Uterus (tissue), 4 donors: ENCODE measurements at places on chromosomes 7 and 10. TPM values are rescaled to one million over a fixed set of nuclear protein-coding genes. Genes with fewer than 3 reads are reported as not detected.

GRCh38 chr10:4241724-4242345, 456.8 kb upstream of the KLF6 start:
- H3K27me3 ChIP-seq: no peaks in the 10 kb centered on the region
- peak; percentile 54 for DNase-seq
- peak overlapping the region; percentile 11 for H3K4me3 ChIP-seq

SLC39A12 gene
- total RNA-seq: not detected

SSMEM1 gene
- not detected for total RNA-seq

DNA sequence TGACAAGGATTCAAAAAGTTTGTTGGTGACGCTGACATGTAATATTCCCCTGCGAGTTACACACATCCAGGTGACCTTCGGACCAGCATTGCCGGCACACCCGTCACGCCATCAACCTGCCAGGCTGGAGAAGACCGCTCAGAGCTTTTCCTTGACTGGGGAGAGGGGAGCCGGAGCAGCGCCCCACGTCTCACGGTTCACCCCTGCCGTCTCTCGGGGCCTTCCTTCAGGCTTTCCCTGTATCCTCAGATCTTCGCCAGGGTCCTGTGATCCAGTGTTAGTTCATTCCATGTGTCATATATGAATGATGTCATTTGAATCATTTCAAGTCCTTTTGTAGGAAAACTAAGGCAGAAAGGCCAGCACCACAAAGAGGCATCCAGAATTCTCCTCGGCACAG, 127.8 kb downstream of the MGMT start:
- no peaks in the 10 kb centered on the region for H3K36me3 ChIP-seq
- no peak for DNase-seq
- no peaks in the 10 kb centered on the region for H3K4me1 ChIP-seq
- H3K4me3 ChIP-seq: no peak overlapping the region
- H3K27me3 ChIP-seq: no peaks in the 10 kb centered on the region

DNA sequence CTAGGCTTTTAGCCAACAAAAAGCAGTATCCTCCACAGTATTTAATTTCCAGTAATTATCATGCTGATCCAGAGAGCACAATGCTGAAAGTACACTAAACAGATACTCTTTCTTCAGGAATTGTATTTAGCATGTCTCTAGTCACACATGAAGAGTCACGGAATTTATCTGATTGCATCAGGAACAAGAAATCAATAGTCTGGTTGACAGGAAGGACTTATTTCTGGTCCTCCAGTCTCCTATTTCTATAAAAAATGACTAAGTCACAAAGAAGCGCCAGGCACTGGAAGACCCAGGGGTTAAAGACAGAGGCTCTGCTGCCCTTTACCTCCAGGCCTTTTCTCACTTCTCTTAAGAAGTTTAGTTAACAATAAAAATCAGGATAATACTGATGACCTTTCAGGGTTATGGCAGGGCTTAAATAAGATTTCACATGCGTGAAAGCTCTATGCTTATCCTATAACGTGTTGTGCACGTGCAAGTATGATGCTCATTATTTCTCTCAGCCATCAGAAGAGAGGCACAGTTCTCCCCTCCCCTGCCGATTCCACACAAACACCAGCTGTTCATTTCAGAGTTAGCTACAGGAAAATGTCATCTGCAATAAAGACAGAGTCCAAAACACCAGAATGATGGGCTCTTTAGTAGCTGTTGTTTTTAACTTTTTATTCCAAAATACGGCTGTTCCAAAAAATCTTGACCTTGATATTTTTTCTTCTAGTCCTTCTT, 36.9 kb downstream of the SLC26A4 start:
- H3K36me3 ChIP-seq: no peaks in the 10 kb centered on the region
- no peaks in the 10 kb centered on the region for H3K4me1 ChIP-seq
- peak overlapping the region; percentile 6 for H3K27ac ChIP-seq

DNA sequence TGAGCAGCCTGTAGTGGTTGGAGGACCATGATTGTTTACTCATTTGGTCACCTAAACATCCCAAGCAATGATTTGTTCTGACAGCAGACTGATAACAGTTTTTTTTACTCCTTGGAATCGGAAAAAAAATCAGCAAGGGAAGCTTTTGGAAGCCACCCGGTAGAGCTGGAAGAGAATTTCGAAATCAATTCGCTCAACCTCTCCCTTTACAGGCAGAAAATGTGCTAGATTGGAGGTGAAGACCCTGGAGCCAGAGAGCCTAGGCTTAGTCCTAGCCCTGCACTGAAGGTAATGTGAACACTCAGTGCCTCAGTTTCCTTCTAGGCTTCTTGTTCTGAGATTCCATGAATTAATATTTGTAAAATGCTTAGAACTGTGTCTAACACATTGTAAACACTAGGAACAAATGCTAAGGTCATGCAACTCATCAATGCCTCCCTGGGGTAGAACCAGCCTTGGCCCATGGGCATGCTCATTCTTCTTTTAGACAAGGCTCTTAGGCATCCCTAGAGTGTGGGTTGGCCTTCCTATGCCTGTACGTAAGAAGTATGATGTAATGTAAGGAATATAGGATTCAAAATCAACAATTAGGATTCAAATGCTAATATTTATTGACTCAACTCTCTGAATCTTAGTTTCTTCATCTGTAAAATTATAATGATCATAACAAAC, 52.7 kb downstream of the MET start:
- no peak overlapping the region for H3K4me3 ChIP-seq
- H3K4me1 ChIP-seq: no peaks in the 10 kb centered on the region
- H3K27me3 ChIP-seq: no peaks in the 10 kb centered on the region
- H3K36me3 ChIP-seq: no peaks in the 10 kb centered on the region
- no peak overlapping the region for H3K27ac ChIP-seq

DNA sequence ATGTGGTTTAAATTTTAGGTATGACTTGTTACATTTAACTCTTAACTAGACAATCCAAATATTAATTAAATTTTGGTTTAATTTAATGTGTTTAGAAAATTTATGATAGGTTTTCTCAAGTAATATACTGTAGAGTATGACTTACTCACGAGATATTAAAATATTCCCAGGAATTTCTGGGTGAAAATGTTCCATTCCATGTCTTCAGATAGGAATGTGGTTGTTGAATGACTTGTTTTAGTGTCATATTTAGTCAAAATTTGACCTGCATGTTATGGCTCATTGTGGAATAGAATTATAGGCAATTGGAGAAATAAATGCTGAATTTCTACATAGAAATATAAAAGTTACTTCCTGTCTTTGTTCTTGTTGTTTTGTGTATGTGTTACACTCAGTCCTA, 46.7 kb downstream of the SHOC2 start:
- H3K4me1 ChIP-seq: no peaks in the 10 kb centered on the region
- DNase-seq: no peak
- no peak overlapping the region for H3K4me3 ChIP-seq
- H3K27me3 ChIP-seq: no peaks in the 10 kb centered on the region

SPAM1 gene
- total RNA-seq: not detected

- no peak overlapping the region for H3K27ac ChIP-seq
- no peaks in the 10 kb centered on the region for H3K27me3 ChIP-seq
- H3K4me3 ChIP-seq: no peak overlapping the region
- no peaks in the 10 kb centered on the region for H3K4me1 ChIP-seq
- H3K36me3 ChIP-seq: no peaks in the 10 kb centered on the region
These were observed 13.5 kb upstream of the STK17A start for GRCh38 chr7:43569424-43569823.

SSC4D gene
- total RNA-seq: not detected

DNA sequence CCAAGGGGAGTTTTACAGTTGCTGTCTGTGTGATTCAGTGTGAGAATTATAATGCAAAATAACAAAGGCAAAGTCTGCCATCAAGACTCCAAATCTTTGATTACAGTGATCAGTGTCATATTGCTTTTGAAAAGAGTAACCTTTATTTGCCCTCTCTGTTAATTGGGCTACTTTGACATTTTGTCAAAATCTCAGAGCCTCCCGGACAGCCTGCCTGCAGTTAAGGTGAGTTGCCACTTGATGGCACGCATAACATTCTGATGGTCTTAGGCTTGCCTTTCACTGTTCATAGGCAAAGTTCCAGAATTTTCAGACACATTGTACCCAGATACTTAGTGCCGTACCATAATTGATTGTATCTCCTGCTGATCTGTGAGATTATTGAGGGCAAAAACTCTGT, 253.5 kb downstream of the ABCA13 start:
- H3K27me3 ChIP-seq: no peaks in the 10 kb centered on the region
- H3K4me3 ChIP-seq: no peak overlapping the region
- H3K4me1 ChIP-seq: no peaks in the 10 kb centered on the region
- no peak for DNase-seq
- no peak overlapping the region for H3K27ac ChIP-seq
- H3K36me3 ChIP-seq: no peaks in the 10 kb centered on the region

PPP1R17 gene
- not detected for total RNA-seq

DNA sequence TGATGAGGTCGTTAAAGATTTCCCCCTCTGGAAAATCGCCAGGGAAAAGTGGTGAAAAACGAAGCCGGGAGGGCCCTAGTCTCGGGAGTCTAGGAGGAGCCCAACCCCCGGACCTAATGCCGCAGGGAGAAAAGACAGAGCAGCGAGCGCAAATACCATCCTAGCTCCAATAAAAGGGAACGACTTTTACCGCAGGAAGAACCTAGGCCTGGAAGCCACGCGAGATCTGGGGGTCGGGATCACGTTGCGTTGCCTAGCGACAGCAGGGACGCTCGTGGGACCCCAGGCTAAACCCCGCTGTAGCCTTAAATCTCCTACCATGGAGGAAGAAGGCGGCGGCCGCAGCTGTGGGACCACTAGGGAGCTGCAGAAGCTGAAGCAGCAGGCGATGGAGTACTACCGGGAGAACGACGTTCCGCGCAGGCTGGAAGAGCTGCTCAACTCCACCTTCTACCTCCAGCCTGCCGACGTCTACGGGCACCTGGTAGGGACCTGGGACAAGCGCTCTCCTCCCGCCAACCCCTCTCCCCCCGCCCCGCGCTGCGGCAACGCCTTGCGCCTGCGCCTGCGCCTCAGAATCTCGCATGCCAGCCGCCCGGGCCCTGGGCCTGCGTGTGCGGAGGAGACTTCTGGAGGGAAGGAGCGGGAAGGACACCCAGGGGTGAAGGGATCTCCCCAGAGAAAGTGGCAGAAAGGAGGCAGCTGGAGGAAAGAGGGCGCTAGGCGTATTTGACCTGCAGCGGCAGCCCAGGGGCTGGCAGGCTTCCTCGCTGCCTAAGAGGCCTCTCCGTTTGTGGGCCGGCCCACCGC, at the start of gene ENO4:
TSS of gene ENO4 (plus strand) at position 252 of the 810 bp plus-strand sequence. CDS start at position 320, 68 bp downstream.
- H3K4me1 ChIP-seq: no peaks in the 10 kb centered on the region
- DNase-seq: peak; percentile 69
- no peaks in the 10 kb centered on the region for H3K36me3 ChIP-seq
- peak within 1 kb of the TSS; percentile 57 for H3K4me3 ChIP-seq

CEP55 gene
- 13.8 TPM for total RNA-seq

DNA sequence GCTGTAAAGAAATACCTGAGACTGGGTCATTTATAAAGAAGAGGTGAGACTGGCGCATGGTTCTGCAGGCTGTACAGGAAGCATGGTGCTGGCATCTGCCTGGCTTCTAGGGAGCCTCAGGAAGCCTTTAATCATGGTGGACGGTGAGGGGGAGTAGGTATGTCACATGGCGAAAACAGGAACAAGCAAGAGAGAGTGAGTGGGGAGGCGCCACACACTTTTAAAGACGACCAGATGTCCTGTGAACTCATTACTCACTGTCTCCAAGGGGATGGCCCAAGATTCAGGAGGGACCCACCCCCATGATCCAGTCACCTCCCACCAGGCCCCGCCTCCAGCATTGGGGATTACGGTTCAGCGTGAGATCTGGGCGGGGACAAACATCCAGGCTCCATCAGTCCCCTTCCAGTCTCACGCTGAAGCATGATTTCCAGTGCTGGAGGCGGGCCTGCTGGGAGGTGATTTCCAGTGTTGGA, 3.2 kb downstream of the ZNF316 start:
- H3K27ac ChIP-seq: no peak overlapping the region
- H3K4me1 ChIP-seq: peaks cover 14% of the 10 kb centered on the region
- no peak overlapping the region for H3K4me3 ChIP-seq
- H3K36me3 ChIP-seq: no peaks in the 10 kb centered on the region

DNA sequence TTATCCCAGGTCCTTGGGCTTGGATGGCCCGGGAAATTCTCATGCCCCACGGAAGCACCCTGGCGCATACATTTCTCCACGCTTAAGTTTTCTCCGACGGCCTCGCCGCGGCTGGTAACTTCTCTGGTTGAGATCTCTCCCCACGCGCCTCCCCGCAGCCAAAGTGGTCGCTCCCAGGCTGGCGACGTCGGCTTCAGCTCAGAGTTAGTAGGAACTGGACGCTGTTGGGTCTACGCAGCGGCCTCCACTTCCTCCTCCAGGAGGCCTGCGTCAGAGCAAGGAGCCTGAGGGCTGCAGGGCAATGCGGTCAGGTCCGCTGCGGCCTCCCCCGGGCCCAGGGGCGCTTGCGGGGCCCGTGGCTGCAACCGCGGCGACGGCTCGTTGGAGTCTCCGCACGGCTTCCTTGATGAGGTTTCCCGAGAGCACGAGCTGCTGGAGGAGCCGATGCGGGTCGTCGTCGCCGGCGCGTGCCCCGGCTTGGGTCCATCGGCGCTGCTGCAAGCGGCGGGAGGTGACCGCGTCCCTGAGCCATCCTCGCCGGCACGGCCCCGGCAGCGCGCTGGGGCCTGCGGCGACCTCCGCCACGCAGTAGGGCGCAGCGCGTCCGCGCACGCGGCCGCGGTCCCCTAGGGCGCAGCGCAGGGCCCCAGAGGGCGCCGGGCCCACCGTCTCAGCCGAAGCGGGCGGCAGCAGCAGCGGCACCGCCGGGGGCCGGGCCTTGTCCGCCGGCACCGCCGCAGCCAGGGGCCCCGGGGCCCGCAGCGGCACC, 744 bp downstream of the FRAT2 start:
- DNase-seq: no peak
- H3K27me3 ChIP-seq: no peaks in the 10 kb centered on the region
- H3K27ac ChIP-seq: peak overlapping the region; percentile 86

- no peaks in the 10 kb centered on the region for H3K27me3 ChIP-seq
- no peak overlapping the region for H3K27ac ChIP-seq
- H3K4me1 ChIP-seq: no peaks in the 10 kb centered on the region
- no peak overlapping the region for H3K4me3 ChIP-seq
- H3K36me3 ChIP-seq: no peaks in the 10 kb centered on the region
These were observed 25.8 kb downstream of the MAPK8 start for GRCh38 chr10:48332166-48332870.

GRCh38 chr7:31146538-31146937, 94.4 kb downstream of the ADCYAP1R1 start:
- H3K27me3 ChIP-seq: no peaks in the 10 kb centered on the region
- no peaks in the 10 kb centered on the region for H3K4me1 ChIP-seq
- DNase-seq: no peak
- no peak overlapping the region for H3K4me3 ChIP-seq
- no peaks in the 10 kb centered on the region for H3K36me3 ChIP-seq

DNA sequence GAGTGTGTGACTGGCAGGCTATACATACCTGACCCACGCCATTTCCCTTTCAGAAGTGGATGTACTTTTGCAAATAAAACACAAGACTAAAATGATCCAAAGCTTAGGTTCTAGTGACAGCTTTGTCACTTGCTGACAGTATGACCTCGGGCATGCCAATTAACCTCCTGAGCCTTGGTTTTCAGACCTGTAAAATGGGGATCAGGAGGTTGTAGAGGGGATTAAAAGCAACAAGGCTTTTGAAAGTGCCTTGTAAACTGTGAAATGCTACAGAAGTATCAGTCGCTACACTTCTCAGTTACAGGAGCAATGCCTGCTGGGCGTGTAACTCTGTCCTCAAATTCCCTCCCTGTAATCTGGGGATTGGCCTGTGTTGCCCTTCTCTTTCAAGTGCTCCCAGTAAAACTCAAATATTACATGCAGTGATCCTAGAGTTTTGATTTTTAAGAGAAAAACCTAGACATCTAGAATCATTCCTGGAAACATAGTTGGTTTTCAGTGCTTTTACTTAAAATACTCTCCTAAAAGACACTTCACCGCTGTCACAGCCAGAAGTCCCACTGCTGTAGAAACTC, 8.8 kb upstream of the GRB10 start:
- H3K36me3 ChIP-seq: no peaks in the 10 kb centered on the region
- no peak for DNase-seq
- H3K4me1 ChIP-seq: no peaks in the 10 kb centered on the region
- no peaks in the 10 kb centered on the region for H3K27me3 ChIP-seq
